ENCODE measurements at places on chromosomes 1 and 21.

DNA sequence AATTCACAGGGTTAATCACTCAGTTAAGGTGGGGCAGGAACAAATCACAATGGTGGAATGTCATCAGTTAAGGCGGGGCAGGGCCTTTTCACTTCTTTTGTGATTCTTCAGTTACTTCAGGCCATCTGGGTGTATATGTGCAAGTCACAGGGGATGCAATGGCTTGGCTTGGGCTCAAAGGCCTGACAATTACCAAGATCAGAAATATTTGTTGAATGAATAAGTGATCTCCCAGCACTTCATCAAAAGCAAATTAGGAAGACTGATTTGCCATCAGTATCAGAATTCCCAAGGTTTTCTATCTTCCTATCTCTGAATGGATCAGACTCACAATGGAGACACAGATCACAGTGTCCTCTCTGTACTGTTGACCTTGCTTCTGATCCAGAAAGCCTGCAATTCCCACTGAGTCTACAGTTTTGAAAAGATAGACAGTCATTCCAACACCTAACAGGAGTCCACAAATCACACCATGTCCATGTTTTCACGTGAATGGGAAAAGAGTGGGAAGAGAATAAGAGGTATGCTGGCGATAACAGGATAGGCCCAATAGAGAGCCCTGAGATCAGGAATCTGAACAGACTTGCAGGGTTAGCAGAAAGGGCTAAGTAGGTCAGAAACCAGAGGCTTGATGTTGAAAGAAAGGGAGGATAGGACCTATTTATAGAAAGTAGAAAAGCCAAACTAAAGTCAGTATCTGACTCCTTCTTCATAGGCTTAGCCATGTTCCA is 75.3 kb downstream of the KCNK1 start:
- no peak for DNase-seq

DNA sequence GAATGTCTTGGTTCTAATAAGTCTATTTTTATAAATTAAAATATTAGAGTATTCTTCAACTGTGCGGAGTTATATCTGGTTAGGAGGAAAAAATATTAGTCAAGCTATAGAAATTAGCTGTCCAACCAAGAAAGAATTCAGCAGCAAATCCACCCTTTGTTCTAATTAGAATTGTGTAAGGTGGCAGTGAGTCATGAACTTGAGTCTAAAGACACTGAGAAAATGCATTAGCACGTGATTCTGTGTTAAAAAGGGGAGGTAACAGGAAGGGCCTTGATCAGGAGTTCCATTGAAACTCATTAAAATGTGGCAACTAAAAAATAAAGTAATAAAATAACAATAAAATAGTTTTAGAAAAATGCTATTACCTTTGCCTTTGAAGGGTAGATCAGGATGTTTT is 398.2 kb upstream of the RGS18 start:
- no peak for DNase-seq

- DNase-seq = no peak
These were observed 156.4 kb upstream of the EDN2 start for GRCh38 chr1:41640756-41641474.

DNA sequence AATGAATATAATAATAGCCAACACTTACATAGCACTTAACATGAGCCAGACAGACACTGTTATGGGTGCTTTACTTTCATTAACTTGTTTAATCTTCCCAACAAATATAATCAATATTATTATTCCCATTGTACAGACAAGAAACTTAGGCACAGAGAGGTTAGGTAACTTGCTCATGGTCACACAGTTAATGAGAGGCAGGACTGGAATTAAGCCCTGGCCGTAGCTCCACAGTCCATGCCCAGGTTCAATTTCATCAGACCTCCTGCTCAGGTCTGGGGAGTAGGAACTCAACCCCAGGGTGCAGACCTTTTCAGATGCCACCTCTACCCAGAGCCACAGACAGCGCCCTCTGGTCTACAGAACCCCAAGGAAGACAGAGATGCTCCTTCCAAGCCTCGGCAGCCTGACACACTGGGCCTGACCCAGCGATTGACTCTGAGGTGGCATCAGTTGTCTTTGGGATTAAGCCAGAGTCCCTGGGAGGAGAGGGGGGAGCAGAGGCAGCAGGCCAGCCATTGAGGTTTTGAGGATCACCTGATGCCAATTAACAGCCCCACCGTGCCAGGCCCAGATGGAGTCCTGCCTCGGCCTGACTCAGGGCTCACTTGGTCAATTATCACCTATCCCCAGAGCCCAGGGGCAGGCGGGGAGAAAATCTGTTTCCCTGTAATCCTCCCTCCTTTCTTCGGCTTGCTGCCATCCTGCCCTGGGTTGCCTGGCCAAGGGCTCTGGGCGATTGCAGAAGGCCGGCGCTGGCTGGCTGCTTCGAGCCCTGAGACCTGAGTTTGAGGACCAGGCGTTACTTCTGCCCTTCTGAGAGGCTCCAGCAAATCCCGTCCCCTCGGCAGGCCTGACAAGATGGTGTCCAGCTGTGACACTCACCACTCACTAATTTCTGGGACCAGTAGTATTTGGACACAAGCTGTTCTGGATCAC is 116.7 kb downstream of the LACTBL1 start:
- DNase-seq = no peak

DNA sequence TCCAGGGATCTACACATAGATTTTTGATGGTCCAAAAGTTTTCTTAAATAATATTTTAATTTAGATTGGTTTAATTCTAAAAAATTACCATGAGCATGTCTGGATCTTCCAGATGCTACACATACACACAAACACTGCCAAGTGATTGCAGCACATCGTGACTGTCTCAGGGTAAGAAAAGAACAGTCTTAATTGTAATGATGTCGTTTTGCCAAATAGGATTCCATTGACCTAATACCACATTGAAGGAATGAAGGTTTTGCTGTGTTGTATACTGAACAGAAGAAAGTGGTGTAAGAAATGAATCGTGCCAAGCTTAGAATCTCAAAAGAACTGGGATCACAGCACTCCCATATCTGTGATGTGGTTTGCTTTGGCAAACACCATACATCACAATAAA is 633.3 kb upstream of the CAMK1G start:
- DNase-seq = no peak

- DNase-seq = no peak
These were observed 140.1 kb upstream of the DUSP10 start for GRCh38 chr1:221881805-221882581.

All from CD4-positive, alpha-beta T cell (primary cell).